ENCODE measurements at places on chromosomes 5 and 9.

DNA sequence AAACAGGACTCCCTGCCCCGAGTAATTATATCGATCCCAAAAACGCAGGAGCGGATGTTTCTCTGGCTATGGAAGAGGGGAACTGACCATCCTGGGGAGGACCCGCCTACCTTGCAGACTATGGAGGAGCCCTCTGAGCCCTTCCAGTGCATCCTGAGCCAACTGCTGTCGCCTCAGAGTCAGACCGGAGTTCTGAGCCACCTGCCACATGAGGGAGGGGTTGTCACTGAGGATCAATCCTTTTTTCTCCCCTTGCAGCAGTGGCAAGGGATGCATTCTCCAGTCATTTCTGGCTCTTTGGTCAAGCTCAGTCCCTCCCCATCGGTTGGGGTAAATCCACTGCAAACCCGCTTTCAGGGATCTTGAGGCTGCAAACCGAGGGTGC, 709 bp downstream of the FANCG start:
- DNase-seq, result no peak

DNA sequence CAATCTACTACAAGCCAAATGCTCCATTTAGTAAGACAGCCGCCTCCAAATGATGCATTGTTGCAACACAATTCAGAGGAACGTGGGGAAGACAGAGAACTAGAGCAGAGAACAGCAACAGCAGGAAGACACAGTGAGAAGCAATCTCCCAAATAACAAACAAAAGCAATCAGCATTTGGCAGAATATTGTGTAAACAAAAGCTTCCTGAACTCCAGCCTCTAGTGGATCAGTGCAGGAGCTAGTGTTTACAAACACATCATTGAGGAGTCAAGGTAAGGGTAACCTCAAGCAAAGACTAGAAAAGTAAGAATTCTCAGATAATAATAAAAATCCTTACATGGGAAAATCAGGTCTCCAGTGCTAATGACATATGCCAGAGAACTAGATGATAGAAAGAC, 20.6 kb downstream of the FST start:
- DNase-seq, result no peak

DNA sequence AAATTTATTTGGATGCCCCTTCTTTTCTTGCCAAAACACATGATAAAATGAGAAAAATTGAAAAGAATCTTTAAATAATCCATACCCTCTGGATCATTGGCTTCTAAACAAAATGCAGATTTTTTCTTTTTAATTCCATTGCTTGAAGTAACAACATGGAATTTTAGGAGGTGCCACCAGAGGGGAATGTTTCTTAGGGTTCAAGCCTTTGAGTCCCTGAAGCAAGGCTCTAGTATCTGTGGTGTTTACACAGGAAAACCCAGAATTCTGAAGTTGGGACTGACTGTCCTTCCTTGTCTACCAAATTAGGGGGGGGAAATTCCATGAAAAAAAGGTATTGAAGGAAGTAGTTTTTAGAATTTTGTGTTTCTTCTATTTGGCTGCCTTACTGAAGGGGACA, 69.4 kb downstream of the LMNB1 start:
- no peak for DNase-seq

- no peak for DNase-seq
These were observed 151.1 kb downstream of the DMRT2 start for GRCh38 chr9:1201262-1201661.
